Activated CD4-positive, alpha-beta T cell treated with anti-CD3 and anti-CD28 coated beads, Interleukin-2, amount 50 U/mL, for 24 hours (primary cell): ENCODE measurements at places on chromosomes 16 and 17.

GRCh38 chr16:19886073-19886941 lies 1.7 kb upstream of the GPRC5B start:
- DNase-seq: peak; percentile 84

DNA sequence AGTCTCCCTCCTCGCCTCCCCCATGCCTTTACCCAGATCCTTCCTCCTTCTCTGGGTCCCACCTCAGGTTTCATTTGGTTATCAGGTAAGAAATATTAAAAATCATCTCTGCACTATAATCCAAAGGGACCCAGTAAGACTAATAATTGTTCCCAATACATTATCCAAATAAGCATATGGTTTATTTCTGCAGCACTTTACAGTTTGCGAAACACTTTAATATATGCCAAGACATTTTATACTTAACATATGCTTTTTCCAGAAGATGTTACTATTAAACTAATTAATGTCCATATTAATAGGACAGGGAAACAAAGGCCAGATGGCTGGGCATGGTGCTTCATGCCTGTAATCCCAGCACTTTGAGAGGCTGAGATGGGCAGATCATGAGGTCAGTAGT lies 33.3 kb downstream of the CD300LF start:
- no peak for DNase-seq

- DNase-seq: no peak
These were observed 5.9 kb downstream of the BBS2 start for GRCh38 chr16:56513972-56514371.

GRCh38 chr17:7260651-7261378 lies 1.5 kb downstream of the CLDN7 start:
- DNase-seq: no peak

DNA sequence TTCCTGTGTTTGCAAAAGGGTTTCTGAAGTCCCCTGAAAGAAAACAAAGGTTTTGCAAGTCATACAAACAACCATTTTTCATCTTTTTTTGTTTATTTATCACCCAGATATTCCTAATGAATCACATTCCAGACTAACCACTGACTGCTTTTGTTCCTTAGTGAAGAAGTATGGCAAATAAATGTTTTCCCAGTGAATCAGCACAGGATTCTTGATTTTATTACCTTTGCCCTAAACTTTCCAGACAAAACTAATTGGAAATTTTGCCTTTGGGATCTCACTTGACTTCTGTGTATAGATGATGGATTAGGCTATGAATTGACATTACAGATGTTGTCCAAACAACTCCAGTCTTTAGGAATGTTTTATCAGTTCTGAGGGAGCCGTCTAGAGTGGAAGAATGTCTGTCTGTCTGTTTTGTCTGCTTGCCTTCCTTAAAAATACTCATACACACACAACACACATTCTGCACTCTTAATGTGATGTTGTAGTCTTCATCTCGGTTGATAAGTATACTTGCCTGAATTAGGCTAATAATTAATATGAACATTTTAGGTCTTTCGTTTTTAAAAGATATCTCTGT lies 48.9 kb downstream of the VMP1 start:
- DNase-seq: no peak
